ENCODE measurements at places on chromosomes 1 and 21.

DNA sequence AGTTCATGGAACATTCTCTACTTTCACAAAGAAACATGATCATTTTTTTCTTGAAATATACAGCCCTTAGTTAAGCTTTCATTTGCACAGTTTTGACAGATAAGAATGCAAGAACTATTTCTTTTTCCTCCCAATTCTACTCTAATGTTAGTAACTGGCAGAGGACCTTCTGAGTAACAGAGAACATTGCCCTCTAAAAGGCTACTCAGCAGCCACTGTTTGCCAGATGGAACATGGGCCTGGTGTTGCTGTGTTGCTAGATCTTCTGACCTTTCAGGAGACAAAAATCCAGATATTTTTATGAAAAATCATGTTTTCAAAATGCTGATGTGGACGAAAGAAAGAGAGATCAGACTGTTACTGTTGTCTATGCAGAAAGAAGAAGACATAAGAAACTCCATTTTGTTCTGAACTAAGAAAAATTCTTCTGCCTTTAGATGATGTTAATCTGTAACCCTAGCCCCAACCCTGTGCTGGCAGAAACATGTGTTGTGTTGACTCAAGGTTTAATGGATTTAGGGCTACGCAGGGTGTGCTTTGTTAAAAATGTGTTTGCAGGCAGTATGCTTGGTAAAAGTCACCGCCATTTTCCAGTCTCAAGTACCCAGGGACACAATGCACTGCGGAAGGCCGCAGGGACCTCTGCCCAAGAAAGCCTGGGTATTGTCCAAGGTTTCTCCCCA, 2.9 kb upstream of the PRDX6 start:
- no peak for DNase-seq

DNA sequence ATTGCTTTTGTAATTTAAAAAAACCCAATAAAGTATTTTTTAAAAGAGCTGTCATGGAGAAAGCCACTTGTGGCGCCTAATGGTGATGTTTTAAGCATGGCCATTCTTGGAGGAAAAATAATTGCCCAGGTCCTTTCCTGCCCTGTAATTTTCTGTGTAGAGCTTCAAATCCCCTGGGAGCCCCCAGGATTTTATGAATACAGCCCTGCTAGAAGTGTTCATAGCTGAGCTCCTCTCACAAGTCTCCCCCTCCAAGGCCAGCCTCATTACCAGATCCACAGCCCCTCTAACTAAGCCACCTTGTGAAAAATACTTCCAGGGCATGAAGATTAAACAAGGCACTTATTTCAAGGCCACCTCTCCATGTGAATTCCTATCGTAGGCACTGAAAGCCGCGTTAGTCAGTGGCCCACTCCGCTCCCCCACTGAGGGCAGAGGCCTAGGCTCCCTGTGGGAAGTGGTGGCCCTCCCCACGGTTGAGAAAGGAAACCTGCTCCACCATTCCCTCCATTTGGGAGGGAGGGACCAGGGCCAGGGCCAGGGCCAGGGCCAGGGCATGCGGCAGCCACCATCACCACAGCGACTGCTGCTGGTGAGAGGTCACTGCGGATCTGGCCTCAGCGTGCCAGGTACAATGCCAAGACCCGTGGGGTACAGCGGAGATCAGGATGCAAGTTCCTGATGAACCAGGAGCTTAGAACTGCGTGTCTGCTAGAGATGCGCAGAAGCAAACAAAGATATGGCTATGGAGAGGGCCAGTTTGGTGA, 83.1 kb downstream of the KCNN3 start:
- DNase-seq, result no peak

- DNase-seq, result no peak
Measured at GRCh38 chr21:34520764-34521508, 8.9 kb upstream of the KCNE1 start.

GRCh38 chr1:160748878-160749269, 9.8 kb downstream of the SLAMF7 start:
- no peak for DNase-seq

- no peak for DNase-seq
Measured at GRCh38 chr21:15370462-15370975, 305.7 kb upstream of the NRIP1 start.

GRCh38 chr1:234771642-234772344, 161.8 kb upstream of the IRF2BP2 start:
- no peak for DNase-seq

- no peak for DNase-seq
Measured at GRCh38 chr1:101928829-101929228, 67.9 kb downstream of the OLFM3 start.

Measured in activated CD4-positive, CD25-positive, alpha-beta regulatory T cell (primary cell).